ENCODE measurements at places on chromosomes 11 and 22.
A peak's percentile ranks its signal among the peaks of the same experiment; 100 is the strongest.

DNA sequence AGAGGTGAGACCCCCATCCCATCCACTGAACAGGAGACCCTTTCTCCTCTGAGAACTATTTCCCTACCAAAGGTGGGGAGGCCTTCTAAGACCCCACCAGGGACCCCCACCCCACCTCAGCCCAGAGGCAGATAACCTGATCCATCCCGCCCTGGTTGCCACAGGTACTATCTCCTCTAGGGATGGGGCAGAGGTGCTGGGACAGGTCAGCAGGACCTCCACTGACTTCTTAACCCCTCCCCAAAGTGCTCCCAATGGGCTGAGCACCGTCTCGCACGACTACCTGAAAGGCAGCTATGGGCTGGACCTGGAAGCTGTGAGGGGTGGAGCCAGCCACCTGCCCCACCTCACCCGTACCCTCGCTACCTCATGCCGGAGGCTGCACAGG is 4.3 kb downstream of the INPPL1 start:
- no peak for DNase-seq

GRCh38 chr22:43014316-43014868 is 557 bp downstream of the PACSIN2 start:
- no peak for DNase-seq

DNA sequence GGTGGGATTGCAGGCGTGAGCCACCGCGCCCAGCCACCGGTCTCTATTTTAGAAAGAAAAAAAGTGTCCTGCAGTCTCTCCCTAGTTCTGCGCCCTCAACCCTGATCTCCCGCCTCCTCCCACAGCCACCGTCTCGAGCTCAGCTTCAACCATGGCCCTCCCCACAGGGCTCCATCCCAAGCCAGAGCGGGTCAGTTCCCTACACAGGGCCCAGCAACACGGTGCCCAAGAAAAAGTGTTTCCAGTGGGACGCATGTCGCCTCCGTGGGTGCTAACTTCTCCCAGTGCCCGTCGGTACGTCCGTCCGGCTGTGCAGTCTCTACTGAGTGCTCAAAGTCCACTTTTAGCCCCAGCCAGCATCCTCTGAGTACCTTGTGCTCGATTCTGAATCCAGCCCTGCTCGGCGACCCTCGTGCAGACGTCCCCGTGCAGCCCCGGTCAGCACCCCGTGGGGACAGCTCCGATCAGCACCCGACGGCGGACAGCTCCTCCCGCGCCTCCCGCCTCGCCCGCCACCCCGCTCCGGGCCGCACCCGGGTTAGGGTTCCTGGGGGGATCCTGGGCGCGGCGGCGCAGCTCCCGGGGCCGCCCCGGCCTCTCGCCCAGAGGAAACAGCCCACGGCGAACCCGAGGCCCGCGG is 657 bp upstream of the MAPK8IP2 start:
- no peak for DNase-seq

- DNase-seq = no peak
These were observed 4.4 kb downstream of the MTMR3 start for GRCh38 chr22:29887358-29887757.

DNA sequence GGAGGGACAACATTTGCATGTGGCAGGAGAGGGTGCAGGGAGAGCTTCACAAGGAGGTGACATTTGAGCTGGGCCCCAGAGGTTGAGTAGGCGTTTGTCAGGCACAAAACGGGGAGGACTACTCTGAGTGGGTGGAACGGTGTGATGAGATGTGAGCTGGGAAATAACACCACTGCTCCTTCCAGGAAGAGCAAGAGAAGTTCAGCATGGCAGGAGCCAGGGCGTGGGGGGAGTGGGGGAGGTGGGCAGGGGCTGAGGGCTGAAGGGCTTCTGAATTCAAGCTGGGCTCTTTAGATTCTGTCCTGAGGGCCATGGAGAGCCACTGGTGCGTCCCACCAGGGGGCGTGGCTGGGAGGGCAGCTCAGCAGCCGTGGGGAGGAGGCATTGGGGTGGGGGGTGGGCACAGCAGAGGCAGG is 54.2 kb downstream of the OTOG start:
- DNase-seq = no peak

- DNase-seq = no peak
These were observed 426.4 kb downstream of the CTTN start for GRCh38 chr11:70824605-70825245.

DNA sequence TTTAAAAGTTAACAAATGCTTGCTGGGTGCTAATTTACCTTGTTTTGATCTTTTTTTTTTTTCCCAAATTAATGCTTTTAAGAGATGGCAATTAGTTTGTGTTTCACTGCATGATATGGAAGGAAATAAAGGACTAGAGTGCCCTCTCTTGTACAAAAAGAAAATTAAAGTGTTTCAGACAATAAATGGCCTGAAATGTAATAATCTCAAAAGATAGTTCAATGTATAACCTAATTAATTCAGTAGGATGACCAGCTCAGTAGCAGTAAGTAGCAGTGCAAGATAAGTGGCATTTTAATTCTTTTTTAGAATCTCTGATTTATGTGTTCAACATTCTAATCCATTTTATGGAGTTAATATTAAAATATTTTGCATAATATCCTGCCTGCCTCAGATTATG is 39.9 kb upstream of the MYO18B start:
- DNase-seq = no peak

- no peak for DNase-seq
These were observed 38.0 kb downstream of the OSBPL5 start for GRCh38 chr11:3126901-3127691.

- DNase-seq = no peak
These were observed 301.2 kb downstream of the AASDHPPT start for GRCh38 chr11:106378513-106379179.

GRCh38 chr11:62393061-62393611 is 25.7 kb upstream of the SCGB1A1 start:
- no peak for DNase-seq

GRCh38 chr22:47218671-47219070 is 456.2 kb downstream of the TBC1D22A start:
- DNase-seq = no peak

GRCh38 chr22:47178339-47178738 is 415.9 kb downstream of the TBC1D22A start:
- DNase-seq = no peak

- no peak for DNase-seq
These were observed 4.9 kb upstream of the WNT11 start for GRCh38 chr11:76210931-76211851.

DNA sequence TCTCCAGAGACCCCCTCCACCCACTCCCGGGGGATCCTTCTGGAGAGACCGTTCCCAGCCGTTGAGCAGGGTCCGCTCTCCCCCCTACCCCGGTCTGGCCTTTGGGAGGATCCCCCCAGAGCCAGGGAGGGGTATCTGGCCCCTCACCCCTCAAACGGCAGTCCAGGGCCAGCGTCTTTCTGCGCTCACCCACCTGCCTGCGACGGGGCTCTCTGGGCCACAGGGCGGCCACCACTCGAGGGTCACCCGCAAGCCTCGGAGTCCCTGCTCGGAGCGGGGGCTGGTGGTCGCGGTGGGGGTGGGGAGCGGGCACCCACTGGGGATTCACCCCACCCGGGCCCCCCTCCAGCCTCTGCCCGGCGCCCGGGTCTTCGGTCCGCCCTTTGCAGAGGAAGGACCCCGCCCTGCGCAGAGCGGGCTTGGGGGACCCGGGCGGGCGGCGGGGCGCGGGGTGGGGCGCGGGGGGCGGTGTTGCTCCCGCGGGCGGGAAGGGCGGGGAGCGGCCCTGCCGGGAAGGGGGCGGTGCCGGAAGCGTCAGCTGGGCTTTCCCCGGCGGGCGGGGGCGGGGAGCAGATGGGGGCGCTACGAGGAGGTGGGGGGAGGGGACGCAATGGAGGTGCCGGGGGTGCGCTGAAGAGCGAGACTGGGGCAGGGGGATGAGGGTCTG is 16.6 kb downstream of the CRELD2 start:
- no peak for DNase-seq

DNA sequence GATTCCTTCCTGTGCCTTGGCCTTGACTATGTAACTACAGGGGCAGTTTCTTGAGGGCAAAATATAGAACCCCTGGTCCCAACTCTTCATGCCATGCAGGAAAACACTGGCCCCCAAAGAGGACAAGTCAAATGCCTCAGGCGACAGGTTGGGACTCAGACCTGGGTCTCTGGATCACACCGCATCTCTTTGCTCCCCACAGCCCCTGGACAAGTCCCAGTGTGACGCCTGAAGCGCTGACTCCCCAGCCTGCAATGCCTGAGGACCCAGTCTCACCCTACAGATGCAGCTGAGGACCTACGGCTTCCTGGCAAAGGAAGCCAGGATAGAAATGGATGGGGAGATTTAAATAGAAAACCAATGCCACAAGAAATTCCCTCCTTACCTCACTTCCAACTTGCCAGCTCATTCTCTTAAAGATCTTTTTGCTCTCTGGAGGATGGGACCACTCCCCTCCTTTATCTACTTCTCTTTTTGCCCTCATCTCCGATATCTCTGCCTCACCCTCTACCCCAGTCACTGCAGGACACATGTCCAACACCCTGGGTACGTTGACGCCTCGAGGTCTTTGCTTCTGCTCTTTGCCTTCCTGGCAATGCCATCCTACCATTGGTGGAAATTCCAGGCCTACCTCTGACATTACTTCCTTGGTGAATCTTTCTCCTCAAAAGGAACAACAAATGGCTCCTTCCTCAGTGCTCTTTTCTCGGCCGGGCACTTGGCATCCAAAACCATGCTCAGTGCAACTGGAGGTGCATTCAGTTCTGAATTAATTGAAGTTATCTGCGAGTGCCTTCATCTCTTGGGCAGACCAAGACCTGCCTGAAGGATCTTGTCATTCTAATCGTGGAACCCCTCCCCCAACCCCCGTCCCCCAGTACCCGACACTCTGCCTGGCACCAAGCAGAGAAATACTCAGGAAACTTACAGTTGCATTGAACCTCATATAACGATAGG is 2.0 kb upstream of the PRDM11 start:
- DNase-seq = no peak

GRCh38 chr11:26297189-26297975 is 34.5 kb upstream of the ANO3 start:
- DNase-seq = peak; percentile 43

DNA sequence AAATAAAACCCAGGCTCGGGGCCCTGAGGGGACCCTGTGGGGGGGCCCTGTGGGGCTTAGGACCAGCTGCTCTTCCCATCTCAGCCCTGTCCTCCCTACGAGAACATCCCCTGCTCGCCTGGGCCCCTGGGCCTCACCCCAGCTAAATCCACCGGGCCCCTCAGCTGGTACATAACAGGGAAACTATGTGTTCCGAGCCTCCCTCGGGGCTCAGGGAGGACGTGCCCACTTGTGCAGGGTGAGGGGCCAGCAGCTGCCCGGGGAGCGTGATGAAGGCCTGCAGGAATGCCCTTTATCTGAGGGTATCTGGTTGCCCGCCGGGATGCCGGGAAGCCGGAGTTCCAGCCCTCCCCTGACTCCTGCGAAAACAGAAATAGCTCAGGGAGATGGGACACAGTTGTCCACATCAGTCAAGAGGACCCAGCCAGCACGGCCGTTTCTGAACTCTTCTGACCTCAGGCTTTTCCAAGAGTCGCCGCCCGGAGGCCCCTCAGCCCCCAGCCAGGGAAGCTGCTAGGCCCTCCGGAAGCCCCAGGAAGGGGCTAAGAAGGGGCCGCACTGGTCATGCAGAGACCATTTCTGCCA is 20.6 kb downstream of the MRPL23 start:
- DNase-seq = no peak

DNA sequence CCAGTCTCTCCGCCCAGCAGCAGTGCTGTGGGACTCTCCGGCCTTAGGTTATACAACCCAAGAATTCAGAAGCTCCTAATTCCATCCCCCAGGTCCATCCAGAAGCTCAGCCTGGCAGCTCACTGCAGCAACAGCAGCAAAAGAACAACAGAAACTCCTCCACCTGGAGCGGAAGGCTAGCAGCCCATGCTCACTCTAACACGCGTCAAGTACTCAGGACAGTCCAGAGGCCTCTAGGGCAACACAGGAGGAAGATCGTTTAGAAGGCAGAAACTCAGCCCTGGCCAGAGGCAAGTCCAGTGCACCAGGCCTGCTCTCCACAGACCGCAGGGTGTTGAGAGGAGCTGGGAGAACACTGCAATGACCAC is 17.1 kb downstream of the PLA2G6 start:
- no peak for DNase-seq

DNA sequence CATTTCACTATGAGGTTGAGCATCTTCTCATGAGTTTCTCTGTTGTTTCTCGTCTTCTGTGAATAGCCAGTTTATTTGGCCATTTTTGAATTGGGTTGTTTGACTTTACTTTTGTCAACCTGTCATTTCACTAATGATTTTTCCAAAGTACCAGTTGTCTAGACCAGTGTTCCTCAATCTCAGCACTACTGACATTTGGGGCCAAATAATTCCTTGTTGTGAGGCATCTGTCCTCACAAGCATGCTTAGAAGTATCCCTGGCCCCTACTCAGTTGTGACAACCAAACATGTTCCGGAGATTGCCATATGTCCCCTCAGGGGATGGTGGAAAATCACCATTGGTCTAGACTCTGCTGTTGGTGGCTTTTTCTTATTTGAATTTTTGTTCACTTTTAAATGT is 87.7 kb upstream of the GNAZ start:
- DNase-seq = no peak
